Fibroblast of skin of left biceps (primary cell): ENCODE measurements at places on chromosomes 2 and 18.

DNA sequence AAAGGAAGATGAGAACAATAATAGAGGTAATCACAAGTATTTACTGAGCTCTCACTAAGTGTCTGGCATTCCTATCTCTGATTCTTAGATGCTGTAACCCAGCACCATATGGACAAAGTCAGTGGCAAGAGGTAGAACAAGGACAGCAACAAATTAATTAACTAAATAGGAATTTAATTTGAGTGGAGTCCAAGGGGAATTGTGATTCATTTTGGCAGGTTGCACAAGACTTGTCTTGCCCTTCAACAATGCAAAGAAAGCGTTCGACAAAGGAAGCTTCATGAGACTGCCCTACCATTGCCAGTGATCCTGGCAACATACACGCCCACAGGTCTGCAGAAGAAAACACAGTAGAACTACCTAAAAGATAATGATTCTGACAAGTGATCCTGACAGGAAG is 221.6 kb downstream of the RBM43 start:
- DNase-seq, result peak; percentile 22

- no peak for DNase-seq
These were observed 1044.1 kb upstream of the ZEB2 start for GRCh38 chr2:145563741-145564615.

DNA sequence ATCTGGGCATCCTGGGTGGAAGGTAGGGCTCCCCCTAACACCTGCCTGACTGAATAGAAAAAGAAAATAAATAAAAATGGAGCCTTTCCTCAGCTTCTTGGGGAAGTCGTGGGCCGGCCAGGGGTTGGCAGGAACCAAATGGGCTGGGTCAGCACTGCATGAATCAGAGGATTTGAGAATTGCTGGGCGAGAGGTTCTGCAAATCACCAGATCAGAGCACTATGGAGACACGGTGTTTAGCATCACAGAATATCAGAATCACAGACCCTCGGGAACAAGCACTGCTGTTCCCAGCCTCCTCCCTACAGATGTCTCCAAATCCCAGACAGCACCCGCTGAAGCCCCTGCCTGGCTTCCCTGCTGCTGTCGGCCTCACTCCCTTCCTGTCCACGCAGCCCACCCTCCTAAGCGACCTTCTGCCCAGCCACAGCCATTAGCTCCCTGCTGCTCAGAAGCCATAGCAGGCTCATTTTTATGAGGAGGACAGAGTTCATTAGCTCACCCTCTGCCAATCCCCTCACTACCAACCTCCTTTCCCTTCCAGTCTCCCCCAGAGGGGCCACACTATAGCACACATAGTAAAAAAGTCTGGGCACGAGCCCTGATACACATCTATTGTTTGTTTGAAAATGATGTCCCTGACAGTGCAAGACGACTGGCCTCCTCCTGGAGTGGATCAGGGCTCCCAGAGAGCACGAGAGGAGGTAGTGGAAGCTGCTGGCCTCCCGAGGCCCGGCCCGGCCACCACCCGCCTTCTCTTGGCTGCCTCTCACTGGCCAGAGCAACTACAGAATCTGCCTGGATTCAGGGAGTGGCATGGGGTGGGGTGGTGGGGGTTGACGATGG is 64.6 kb upstream of the TAF1B start:
- DNase-seq, result no peak

DNA sequence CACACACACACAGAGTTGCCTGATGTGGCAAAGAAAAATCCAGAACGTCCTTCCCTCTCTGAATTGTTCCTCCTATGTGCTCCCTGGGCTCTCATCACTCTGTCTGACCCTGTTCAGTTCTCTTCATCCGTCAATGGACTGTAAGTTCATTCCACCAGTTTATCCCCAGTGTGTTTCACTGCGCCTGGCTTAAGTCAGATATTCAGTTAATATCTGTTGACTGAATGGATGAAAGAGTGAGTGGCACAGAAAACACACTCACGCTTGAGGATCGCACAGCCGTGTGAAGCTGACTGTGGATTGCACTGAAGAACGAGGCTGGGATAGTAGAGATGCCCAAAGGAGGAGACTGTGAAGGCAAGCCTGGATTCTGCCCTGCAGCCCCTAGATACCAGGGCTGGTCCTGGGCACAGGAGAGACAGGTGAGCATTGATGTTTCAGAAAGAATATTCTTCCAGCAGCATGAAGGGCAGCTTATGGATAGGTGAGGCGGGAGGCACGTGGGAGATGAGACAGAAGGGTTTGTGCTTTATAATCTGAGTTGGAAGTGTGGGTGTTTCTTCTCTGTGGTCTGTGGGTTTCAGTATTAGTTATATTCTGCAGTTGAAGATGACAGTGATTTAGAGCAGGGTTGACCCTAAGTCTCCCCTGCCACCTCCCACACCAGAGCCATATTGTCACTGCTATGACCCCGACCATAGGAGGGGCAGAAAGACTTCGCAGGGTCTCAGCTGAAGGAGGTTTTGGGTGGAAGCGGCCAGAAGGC is 129.9 kb downstream of the SOCS6 start:
- no peak for DNase-seq

DNA sequence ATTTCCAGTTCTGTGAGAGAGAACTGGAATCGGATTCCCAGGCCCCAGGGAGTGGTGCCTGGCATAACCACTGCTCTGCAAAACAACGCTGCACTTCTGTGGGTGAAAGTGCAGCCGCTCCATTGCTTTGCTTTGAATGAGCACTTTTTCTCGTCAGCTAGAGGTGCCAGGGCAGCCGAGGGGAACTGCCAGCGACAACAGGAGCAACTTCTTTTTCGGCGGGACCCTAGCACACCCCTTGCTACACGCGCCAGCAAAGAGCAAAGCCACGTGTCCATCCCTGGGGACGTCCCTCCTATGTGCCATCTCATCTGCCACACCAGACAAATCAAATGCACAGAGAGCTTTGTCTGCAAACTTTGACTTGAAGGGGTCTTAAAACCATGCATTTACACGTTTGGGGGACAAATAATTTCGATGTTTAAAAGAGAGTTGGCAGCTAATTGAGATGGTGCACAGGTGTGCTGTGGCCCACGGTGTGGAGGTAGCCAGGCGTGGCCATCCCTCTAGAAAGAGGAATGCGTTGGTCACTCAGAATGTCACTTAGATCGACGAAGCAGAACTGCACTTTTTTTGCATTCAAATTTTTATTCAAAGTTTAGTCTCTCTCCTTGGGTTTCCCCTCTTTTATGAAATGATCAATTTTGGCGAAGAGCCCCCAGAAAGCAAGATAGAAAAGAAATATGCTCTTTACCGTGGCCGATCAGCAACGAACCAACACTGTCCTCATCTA is 151.8 kb downstream of the MBP start:
- DNase-seq, result no peak

DNA sequence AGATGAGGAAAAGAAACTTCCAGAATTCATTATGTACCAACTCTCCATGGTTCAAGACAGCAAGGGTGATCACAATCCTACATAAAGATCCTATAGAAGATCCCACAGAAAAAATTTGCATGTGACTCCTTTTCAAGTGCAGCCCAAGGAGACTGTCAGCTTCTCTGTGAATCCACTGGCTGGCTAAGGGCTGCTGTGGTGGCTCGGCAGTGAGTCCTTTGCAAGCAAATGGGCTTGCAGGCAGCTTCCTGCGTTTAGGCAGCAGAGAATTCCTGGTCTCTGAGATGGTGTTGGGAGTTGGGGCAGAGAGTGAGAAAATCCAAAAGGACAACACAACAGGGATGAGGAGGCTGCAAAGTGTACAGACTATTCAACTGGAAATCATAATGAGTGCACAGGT is 43.4 kb downstream of the NABP1 start:
- no peak for DNase-seq

- no peak for DNase-seq
These were observed 27.0 kb downstream of the ENOSF1 start for GRCh38 chr18:685438-685837.
